ENCODE measurements at places on chromosomes 6 and 20.

GRCh38 chr6:4935975-4936680 lies 67.7 kb downstream of the RPP40 start:
- DNase-seq, result no peak

DNA sequence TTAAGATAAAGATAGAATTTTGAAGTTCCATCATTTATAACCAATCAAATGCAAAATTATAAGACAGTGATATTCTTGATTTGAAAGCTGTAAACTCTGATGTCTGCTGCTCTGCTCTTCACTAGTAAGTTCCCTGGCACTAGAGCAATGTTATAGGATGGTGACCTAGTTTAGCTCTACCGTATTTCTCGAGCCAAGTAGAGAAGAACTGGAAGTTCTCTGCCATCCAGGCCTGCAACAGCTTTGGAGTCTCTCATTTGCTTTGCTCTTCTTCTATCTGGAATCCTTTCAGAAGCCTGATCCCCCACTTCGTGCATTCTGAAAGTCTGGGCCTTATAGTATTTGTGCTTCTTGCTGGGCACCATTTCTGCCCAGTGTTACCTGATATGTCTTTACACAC lies 100.3 kb downstream of the PLCB1 start:
- no peak for DNase-seq

DNA sequence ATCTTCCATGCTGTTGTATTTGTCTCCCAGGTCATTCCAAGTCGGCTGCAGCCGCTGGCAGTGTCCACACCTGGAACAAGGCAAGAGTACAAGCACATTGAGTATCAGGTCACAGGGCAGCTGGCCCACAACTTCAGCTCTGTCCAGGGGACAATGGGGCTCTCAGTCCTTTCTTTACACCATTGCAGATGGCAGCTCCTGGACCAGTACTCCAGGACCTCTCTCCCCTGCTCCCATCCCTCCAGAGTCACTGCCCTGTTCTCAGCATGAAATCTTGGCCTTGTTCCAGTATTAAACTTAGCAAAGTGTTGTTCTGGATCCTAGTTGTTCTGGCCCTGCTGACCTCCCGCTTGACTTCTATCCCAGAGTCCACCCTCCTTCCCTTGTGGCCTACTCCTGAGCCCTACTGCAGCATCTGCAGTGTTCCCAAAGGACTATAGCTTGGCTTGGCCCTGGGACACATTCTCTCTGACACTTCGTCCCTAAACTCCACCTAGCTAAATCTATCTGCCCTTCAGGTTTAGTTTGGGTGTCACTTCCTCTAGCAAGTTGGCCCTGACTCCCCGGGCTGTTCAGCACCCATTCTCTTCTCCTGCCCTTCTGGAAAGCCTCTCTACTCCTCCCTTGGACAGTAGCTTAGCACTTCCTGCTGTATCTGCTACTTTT lies 5.8 kb downstream of the TXNDC5 start:
- no peak for DNase-seq

DNA sequence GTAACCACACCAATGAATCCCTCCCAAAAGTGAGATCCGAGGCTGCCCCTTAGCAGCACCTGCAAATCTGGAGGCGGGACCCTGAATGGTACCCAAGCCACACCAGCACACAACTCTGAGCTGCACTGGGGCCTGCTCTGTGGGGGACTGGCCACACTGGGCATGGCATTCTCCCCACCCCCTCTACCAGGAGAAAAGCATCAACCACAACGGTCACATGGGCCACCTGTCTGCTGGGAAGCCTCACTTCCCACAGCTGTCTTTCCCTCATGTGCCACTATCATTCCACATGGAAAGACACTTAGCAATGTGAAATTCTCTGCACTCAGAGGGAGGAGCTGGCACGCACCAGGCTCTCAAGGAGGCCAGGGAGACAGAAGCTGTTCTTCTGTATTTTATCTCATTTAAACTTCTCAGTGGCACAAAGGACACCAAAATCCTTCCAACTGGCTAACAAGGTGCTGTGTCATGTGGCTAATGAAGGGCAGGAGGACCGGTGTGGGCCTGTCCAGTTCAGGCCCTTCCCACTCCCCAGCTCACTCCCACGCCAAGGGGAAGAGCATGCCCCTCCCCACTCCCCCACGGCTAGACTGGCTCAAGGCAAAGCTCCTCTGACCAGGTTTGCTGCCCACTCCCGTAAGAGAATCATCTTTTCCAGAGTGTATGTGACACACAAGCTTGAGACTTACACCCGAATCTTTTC lies 19.0 kb downstream of the YTHDF1 start:
- DNase-seq, result no peak

- DNase-seq, result no peak
Observed at GRCh38 chr6:13992417-13993055, 67.8 kb downstream of the RNF182 start.

- no peak for DNase-seq
Observed at GRCh38 chr6:17785094-17785787, 78.5 kb upstream of the NUP153 start.

DNA sequence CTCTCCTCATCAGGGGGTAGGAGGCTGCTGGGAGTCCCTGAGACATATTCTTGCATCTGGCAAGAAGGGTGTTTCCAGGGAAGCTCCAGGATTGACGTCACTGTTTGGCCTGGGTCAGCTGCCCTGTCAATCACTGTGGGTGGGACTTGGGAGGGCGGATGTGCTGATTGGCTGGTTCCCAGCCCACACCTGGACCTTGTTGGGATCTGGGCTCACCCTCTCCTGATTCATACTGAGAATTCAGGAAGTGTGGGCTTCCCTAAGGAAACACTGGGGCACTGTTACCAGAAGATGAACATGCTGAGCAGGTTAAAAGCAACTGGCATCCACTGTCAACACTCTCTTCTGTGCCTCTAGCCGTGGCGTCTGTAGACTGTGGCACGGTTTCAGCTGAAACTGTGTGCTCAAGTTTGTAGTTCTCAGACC lies 36.5 kb downstream of the CDH26 start:
- peak; percentile 12 for DNase-seq

GRCh38 chr6:142648526-142648925 lies 296.4 kb downstream of the HIVEP2 start:
- DNase-seq, result no peak

DNA sequence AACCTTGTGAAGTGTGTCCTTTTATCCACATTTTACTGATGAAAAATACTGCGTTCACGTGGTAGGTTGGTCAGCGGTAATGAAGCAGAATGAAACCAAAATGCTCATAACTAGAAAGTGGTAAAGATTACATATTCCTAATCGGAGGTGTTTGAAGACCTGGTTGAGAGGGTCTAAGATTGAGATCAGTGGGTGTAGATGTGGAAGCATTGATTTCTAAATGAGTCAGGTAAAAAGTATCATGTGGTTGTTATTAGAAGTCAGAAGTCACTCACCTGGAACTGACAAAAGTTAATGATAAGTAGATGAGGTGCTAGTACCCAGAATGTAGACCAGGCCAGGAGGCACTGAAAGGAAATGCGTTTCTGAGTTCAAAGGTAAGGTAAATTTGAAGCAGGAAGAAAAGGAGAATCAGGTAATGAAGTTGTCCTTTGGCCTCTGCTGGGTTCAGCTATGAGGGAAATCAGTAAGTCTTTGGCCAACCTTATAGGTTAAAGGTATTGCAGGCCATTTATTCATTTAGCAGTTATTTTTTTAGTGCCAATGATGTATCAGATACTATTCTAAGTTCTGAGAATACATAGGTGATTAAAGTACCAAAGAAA lies 31.2 kb downstream of the FAM83B start:
- DNase-seq, result no peak

- peak; percentile 87 for DNase-seq
Observed at GRCh38 chr20:6828794-6829423, 61.4 kb downstream of the BMP2 start.

GRCh38 chr20:6122111-6122872 lies 538 bp downstream of the FERMT1 start:
- DNase-seq, result peak; percentile 59

- DNase-seq, result no peak
Observed at GRCh38 chr6:167034056-167034455, 34.9 kb downstream of the CEP43 start.

GRCh38 chr6:28425944-28426541 lies 17.2 kb downstream of the ZSCAN23 start:
- no peak for DNase-seq

GRCh38 chr20:59042796-59043631 lies 428 bp upstream of the PRELID3B start:
- DNase-seq, result peak; percentile 78

Measured in NCI-H510A treated with DMSO at 0.1 percent for 48 hours (cell line).